ENCODE measurements at places on chromosomes 3 and 15.

GRCh38 chr3:156553705-156554356 is 1.1 kb downstream of the SSR3 start:
- DNase-seq, result peak; percentile 70

- peak; percentile 61 for DNase-seq
These were observed 11.4 kb downstream of the C15orf40 start for GRCh38 chr15:82999905-83000671.

- DNase-seq, result no peak
These were observed 525 bp downstream of the MYH15 start for GRCh38 chr3:108509871-108510270.

DNA sequence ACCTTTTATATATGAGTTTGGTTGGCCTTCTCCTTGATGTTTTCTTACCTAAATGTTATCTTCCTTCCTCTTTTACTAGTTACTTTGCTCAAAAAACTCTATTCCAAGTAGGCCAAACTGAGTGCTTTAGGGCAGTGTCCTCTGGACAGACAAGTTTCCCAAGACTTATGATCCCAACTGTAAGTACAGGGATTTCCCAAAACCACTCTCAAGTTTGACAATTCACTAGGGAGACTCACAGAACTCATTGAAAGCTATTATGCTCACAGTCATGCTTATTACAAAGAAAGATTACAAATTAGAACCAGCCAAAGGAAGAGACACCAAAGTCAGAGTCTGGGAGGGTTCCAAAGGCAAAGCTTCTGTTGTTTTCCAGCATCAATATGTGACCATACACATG is 534.2 kb upstream of the ALCAM start:
- DNase-seq, result no peak

- DNase-seq, result peak; percentile 71
These were observed 21.6 kb downstream of the CCDC80 start for GRCh38 chr3:112619295-112619694.

DNA sequence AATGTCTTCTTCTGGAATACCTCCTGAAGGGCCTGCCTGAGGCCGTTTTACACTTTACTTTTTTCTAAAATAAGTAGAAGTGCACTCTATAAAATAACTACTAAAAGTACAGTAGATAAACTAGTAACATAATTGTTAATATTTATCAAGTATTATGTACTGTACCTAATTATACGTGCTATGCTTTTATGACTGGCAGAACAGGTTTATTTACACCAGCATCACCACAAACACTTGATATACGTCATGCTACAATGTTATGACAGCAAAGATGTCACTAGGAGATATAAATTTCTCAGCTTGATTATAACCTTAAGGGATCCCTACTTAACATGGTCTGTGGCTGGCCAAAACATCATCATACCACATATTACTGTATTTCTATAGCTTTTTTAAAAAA is 29.4 kb downstream of the DLG1 start:
- no peak for DNase-seq

- DNase-seq, result no peak
These were observed 54.4 kb downstream of the PGPEP1L start for GRCh38 chr15:98953000-98953787.

GRCh38 chr15:59999612-60000112 is 4.4 kb upstream of the FOXB1 start:
- DNase-seq, result no peak

GRCh38 chr3:134441321-134441720 is 44.5 kb downstream of the ANAPC13 start:
- DNase-seq, result no peak

- DNase-seq, result no peak
These were observed 28.2 kb downstream of the GRAMD2A start for GRCh38 chr15:72169236-72169920.

GRCh38 chr3:4340077-4340410 is 36.9 kb downstream of the SETMAR start:
- no peak for DNase-seq

- peak; percentile 16 for DNase-seq
These were observed 88.7 kb downstream of the GABRG3 start for GRCh38 chr15:27059610-27060202.

GRCh38 chr3:127394984-127395662 is 107.3 kb upstream of the PRR20G start:
- DNase-seq, result no peak

DNA sequence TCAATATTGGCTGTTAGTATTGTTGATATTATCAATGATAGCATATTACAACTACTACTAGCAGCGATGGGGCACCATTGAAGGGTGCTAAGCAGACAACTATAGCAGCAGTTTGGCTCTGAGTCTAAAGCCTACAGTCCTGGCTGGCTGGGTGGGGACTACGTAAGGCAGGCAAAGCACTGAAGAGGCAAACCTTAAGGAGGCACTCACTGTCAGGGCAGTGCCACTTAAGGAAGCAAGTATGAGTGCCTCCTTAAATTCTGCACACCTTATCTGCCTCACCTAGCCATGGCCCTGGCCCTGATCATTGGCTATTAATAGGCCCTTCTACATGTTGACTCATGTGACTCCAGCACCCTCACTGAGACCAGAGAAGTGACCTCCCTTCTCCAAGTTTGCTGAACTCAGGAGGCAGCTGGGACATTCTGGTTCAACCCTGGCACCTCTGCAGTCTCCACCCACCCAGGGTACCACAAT is 20.6 kb downstream of the CDCP1 start:
- DNase-seq, result peak; percentile 79

- no peak for DNase-seq
These were observed 659 bp downstream of the GADL1 start for GRCh38 chr3:30893678-30894325.

- DNase-seq, result peak; percentile 84
These were observed 14.8 kb upstream of the LCTL start for GRCh38 chr15:66580643-66581042.

GRCh38 chr3:115768661-115769060 is 145.4 kb downstream of the GAP43 start:
- DNase-seq, result no peak

DNA sequence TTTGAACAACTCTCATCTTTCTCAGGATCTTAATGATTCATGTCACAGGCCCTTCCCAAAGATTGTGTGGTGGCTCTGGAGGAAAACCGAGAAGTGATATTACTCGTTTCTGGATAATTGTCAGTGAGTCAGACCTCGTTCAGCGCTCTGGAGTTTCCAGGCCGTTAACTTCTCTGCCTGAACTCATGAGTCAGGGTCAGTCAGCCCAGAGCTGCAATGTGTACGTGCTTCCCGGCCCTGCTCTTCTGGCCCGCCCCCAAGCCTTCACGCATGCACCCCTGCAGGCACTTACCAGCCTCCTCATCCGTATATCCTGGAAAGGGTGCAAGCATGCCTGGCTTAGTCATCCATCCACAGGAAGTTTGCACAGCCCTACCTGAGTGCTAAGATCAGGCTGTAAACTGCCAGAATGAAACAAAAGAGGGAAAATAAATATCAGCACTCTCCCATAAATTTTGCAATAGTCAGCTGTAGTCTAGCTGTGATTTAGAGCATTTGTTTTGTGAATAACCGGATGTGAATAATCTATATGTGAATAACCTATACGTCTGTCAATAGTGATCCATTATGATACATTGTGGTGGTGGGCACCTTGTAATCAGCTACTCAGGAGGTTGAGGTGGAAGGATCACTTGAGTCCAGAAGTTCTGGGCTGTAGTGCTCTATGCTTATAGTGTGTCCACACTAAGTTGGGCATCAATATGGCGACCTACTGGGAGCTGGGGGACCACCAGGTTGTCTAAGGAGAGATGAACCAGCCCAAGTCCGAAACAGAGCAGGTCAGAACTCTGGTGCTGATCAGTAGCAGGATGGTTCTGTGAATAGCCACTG is 35.3 kb upstream of the SEMA4B start:
- DNase-seq, result peak; percentile 100

GRCh38 chr15:60585743-60586708 is 107.1 kb upstream of the ICE2 start:
- DNase-seq, result peak; percentile 64

GRCh38 chr3:159829056-159829455 is 159.6 kb upstream of the IL12A start:
- DNase-seq, result no peak

DNA sequence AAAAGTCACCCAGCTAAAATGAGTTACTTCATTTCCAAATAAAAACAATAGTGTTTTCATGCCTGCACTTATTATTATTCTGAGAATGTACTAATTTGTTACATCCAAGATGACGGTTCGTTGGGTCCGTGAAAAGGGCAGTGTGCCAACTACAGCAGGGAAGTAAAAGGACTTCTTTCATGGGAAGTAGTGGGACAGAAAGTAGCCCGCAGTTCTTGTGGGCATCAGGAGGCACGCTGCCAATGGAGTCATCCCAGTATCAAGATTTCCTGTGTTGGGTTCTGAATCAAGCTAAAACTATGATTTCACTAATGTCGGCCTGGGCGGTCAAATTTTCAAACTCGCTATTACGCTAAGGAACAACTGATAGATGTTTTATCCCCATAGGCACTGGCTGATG is 254.5 kb upstream of the SOX2 start:
- peak; percentile 51 for DNase-seq

- no peak for DNase-seq
These were observed 1.3 kb downstream of the TSPAN3 start for GRCh38 chr15:77069521-77070121.

- peak; percentile 11 for DNase-seq
These were observed 184.1 kb upstream of the LRRC3B start for GRCh38 chr3:26438325-26438940.

DNA sequence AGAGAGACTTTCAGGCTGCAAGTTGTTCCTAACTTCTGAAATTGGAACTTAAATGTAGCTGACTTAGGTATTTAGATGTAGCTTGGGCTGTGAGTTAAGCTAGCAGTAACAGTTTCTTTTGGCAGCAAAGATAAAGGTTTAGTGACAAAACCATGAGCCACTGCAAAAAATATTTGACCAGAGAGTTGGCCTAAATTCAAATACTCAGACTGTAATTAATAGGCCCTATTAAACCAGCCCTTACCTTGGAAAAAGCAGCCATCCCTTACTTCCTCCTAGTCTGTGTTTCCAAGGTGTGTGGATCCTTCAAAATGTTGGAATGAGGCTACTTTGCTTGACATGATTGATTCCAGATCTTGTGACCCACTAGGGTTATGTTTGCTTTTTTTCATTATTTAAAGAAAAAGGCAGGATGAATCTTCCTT is 8.2 kb downstream of the TPM1 start:
- DNase-seq, result peak; percentile 79

DNA sequence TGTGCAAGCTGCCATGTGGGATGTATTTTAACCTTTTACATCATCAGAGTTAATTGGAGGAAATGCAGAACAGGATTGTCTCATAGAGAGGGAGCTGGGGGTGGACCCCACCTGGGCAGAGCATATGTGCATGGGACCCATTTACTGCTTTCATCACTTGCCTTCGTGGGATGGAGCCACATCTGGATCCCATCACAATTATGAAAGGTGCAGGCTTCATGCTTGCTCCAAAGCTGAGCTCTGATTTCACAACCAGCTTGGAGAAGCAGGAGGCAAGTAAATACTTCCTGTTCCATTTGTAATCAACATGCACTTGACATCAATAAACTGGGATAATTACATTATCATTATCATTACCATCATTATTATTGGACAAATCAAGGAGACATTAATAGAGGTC is 161.9 kb downstream of the ALDH1A2 start:
- no peak for DNase-seq

GRCh38 chr3:10915376-10915775 is 77.2 kb upstream of the SLC6A1 start:
- no peak for DNase-seq

DNA sequence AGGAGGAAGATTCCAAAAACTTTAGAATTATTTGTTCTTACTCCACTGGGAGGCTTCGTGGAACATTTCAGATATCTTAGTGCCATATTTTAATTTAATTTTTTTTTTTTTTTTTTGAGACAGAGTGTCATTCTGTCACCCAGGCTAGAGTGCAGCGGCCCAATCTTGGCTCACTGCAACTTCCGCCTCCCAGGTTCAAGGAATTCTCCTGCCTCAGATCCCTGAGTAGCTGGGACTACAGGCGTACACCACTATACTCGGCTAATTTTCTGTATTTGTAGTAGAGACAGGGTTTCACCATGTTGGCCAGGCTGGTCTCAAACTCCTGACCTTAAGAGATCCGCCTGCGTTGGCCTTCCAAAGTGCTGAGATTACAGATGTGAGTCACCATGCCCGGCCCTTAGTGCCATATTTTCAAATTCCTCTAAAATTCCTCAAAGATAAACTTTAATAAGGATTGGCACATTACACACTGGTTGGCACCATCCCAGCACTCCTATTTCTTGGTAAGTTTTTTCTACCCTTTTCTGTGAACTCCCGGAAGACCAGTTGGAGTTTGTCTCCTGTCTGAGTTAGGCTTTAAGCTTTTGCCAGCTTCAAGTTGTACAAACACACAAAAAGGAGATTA is 693.7 kb downstream of the MCTP2 start:
- DNase-seq, result no peak

DNA sequence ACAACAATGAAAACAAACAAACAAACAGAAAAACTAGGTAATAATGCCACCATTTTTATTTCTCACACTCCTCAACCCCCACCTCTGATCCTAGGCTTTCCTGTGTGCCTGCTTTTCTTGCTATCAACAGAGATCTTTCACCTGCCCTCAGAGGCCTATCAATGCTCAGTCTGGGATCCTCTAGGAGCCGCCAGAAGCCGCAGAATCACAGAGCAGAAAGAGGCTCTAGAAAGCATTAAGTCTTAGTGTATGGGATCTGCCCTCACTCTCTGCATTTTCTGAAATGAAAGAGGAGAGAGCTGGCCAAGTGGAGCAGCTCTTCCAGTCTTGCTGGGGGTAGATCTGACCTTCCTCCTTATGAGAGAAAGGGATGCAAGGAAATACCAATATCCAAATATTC is 306.8 kb downstream of the TUSC7 start:
- DNase-seq, result peak; percentile 3

DNA sequence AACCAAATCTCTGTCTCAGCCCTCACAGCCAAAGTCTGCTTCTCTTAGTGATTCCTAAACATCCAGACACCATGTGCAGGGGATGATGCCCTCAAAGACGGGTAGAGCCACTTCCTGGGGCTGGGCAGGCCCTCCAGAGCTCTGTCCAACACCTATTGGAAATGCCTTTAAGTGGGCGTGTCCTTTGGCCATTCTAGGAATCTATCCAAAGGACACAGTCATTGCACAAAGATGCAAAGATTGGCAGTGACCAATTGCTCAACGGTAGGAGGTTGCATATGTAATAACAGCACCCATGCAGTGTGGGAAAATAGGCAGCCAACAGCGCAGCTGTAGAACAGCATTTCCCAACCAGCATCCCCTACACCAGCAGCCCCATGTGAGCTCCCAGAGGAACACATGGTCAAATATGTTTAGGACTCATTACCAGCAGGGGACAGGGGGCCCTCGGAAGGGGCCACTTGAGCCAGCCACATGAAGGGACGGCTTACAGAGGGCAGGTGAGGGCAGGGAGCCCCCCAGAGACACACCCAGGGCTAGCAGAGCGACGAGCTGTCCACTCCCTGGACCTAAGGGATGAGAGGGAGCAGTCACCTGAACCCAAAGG is 142.8 kb upstream of the IQSEC1 start:
- DNase-seq, result peak; percentile 81

- no peak for DNase-seq
These were observed 2.3 kb downstream of the OCA2 start for GRCh38 chr15:28096670-28097431.
